ENCODE measurements at places on chromosomes 6 and 20.

GRCh38 chr6:51459958-51460357 lies 627.5 kb downstream of the PKHD1 start:
- DNase-seq: no peak

GRCh38 chr6:24501374-24501773 lies 6.6 kb downstream of the ALDH5A1 start:
- DNase-seq: no peak

DNA sequence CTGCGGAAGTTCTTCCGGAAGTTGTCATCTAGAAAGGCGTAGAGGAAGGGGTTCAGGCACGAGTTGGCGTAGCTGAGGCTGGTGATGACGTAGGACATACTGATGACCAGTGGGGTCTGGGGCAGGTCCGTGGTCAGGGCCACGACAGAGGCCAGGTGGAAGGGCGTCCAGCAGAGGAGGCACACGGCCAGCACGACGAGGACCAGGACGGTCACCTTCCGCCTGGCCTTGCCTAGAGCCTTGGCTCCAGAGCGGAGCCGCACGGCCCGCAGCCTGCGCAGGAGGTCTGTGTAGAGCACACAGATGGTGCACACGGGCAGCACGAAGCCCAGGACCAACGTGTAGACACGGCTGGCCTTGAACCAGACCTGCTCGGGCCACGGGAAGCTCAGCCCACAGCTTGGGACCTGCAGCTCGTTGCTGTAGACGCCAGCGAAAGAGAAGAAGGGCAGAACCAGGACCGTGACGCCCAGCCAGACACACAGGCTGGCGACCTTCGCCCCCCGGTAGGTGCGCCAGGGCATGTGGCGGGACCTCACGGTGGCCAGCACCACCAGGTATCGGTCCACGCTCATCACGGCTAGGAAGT lies 1.4 kb downstream of the NPBWR2 start:
- DNase-seq: no peak

DNA sequence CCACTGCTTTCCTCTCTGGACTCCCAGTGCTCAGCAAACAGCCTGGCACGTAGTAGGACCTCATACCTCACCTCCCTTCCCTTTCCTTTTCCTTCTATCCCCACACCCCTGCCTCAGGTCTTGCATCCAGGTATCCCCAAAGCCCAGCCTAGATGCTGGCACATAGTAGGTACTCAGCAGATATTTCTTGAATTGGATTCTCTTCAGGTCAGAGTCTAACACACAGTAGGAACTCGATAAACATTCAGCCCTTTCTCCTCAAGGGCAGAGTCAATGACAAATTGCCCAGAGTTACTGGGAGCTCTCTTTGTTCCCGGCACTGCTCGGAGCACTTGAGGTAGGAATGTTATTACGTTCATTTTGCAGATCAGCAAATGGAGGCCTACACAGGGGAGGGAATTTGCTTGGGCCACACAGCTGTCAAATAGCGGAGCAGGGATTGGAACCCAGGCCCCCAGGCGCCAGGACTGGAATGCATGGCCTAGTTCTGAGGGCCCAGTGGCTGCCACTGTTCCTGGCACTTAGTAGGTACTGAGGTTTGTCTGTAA lies 25.9 kb downstream of the NOL4L start:
- no peak for DNase-seq

DNA sequence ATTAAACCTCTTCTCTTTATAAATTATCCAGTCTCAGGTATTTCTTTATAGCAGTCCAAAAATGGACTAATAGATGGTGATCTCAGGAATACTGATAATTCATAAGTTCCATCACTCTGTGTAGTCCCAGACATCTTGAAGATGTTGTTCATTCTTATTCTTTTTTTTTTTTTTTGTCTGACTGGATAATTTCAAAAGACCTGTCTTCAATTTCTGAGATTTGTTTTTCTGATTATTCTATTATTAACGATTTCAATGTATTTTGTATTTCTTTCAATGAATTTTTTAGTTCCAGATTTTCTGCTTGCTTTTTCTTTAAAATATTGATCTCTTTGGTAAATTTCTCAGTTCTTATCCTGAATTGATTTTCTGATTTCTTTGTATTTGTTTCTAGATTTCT lies 29.7 kb upstream of the ZNF337 start:
- no peak for DNase-seq

GRCh38 chr20:48422242-48422960 lies 405.4 kb downstream of the PREX1 start:
- no peak for DNase-seq

DNA sequence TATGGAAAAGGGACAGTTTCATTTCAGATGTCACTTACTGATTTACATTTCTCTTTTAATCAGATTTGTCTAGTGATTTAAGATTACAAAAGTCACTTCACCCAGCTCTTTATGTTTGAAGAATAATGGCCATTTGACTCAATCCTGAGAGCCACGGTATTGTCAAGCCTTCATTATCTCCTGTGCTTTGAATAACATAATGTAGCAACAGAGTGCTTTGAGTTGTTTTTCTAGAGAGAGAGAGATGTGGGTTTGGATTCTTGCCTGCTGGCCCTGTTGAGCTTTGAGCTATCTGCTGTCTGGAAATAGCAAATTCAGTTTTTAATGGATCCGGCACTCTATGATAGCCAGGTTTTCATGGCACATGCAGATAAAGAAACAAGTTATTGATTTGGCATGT lies 478.4 kb upstream of the SOX4 start:
- no peak for DNase-seq

DNA sequence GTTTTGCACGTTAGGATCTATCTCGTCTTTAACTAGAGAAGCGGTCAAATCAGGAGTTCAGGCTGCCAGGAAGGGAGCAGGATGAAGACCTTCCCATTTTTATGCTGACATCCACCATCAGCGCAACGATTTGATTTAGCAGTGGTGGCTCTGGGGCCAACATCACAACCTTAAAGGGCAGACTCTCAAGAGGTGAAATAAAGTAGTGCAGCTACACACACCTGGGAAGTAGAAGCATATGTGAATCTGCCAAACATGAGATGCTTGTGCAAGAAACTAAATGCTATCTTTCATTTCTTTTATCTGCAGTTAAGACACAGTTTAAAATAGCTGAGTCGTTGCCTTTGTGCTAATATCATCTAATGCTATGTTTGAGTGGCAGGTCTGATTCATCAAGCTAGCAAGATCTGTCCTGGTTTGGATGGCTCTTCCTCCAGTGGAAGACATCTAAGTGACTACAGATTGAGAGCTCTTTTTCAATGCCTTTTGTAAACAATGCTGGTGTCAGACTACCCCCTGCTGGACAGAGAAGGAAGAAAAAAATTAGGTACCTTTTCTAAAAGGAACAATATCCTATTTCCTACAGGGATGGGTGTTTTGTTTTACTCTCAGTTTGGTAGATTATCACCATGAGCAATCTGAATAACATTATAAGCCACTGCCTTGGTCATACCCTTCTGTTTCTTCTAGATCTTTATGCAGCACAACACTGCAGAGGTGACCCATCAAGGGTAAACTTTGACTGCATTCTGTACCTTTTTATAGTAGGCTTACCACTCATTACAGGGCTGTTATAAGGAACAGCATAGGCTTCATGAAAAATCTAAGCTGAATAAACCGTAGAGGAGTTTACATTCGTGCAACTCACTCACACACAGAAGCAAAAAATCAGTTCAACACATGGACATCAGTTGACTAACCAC lies 171.6 kb upstream of the FBXL4 start:
- no peak for DNase-seq

DNA sequence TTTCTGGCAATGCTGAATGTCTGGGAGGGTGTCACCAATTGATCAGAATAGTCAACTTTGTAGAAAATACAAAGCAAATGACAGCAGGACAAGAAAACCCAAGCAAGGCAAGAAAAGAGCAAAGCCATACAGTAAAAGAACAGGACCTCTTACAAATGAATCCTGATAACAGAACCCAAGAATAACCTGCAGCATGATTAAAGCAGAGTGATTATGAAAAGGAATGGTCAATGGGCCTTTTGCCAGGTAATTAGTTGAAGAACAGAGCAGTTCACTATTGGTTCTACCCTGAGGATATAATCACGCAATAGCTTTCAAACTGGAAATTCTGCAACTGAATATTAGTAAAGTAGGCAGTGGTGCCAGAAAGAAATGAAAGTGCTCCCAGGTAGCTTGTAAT lies 319.8 kb downstream of the FRK start:
- DNase-seq: no peak

- DNase-seq: no peak
Measured at GRCh38 chr6:111912904-111913303, 39.7 kb upstream of the FYN start.

GRCh38 chr6:121430514-121431460 lies 4.7 kb upstream of the GJA1 start:
- DNase-seq: no peak

Data from activated effector memory CD4-positive, alpha-beta T cell treated with Interleukin-2 at 50 U/mL for 16 hours (primary cell).